Kidney tubule cell (primary cell): ENCODE measurements at places on chromosomes 1 and 21.
A peak's percentile ranks its signal among the peaks of the same experiment; 100 is the strongest.

GRCh38 chr1:58848818-58849411, 65.1 kb upstream of the JUN start:
- peak; percentile 100 for DNase-seq

DNA sequence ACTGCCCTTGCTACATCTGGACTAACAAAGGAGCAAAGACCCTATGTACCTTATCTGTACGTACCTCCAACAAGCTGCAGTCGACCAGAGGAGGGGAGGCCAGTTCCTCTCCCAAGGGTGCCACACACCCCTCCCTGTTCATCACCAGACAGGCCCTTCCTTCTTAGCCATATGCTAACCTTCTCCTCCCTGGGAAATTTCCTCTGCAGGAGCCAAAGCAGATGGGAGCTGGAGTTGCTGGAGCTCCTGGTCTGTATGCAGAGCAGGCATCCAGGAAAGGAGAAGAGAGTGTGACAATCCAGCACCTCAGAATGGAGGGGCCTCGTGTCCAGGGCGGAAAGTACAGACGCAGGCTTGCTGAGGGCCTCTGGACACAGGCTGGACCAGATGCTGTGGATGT, 48.5 kb downstream of the C8B start:
- DNase-seq, result no peak

GRCh38 chr1:64903593-64903992, 62.8 kb downstream of the JAK1 start:
- no peak for DNase-seq

- DNase-seq, result no peak
Observed at GRCh38 chr1:231600458-231600976, 26.1 kb upstream of the DISC1 start.

- peak; percentile 85 for DNase-seq
Observed at GRCh38 chr1:1959840-1960479, 40.9 kb upstream of the TMEM52 start.

DNA sequence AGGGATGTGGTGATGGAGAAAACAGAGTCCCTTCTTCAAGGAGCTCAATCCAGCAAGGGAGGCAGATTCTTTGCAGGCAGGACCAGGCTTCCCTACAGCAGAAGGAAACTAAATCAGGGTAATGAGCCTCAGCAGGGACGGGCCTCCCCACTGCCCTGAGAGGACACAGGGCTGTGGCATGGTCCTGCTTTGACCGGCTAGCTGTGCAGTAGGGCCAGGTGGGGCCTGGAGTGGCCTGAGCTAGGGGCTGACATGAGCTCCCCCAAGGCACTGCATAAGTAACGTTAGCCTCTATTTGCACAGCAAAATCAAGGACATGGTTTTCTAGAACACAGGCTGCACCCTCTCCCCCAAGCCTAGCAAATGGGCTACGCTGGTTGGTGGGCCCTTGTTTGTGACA, 162.9 kb downstream of the RYR2 start:
- no peak for DNase-seq

- DNase-seq, result no peak
Observed at GRCh38 chr1:195105281-195105680, 1503.0 kb downstream of the KCNT2 start.

DNA sequence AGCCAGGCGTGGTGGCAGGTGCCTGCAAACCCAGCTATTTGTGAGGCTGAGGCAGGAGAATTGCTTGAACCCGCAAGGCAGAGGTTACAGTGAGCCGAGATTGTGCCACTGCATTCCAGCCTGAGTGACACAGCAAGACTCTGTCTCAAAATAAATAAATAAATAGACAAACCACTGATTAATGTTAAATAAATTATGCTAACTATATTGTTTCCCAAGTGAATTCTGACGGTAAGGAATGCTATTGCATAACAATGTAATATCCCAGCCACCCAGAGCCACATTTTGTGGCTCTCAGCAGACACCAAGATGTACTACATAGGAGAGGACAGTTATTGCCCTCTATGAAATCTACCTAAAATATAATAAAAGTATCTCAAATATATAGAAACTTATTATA, 55.4 kb downstream of the LPGAT1 start:
- DNase-seq, result no peak

GRCh38 chr1:25695090-25695770, 78.6 kb downstream of the MAN1C1 start:
- DNase-seq, result peak; percentile 81

GRCh38 chr1:203797216-203797615, 1.8 kb downstream of the ZBED6 start:
- DNase-seq, result no peak
